Brain (organoid and tissue), 16 donors: ENCODE measurements at places on chromosomes 1 and 21.

DNA sequence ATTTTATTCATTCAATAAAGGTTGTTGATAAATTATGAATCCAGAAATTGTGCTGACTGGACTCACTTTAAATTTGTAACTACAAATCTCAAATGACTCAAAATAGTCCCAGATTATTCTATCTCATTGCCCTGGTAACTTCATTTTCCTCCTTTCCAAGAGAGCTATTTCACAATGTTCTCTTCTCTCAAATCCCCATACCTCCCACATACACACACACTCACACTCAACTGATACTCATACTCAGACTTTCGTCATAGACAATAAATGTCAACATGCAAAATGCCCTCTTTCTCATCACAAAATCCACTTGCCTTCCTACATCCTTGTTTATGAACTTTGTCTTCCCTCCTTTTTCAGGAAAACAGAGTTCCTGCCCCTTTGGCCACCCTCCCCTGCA lies 33.3 kb downstream of the EXTL2 start:
- no peak for DNase-seq

GRCh38 chr1:84703431-84703830 lies 13.2 kb upstream of the SSX2IP start:
- DNase-seq: peak; percentile 80

DNA sequence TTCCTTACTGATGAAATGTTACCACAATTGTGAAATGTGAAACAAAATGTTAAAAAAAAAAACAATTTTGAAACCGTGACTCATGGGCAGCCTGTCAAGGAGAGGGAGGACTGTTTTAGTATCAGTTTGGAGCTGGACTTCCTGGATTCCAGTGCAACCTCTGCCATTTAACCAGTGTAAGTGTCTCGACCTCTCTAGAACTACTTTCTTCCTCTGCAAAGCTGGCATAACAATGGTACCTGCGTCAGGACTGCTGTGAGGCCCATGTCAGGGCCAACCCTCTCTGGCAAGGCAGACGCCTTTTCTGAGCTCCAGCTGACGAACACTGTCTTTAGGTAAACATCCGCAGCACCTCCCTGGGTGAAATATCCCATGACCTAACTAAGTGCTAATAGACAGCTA lies 20.9 kb downstream of the URB1 start:
- no peak for DNase-seq

DNA sequence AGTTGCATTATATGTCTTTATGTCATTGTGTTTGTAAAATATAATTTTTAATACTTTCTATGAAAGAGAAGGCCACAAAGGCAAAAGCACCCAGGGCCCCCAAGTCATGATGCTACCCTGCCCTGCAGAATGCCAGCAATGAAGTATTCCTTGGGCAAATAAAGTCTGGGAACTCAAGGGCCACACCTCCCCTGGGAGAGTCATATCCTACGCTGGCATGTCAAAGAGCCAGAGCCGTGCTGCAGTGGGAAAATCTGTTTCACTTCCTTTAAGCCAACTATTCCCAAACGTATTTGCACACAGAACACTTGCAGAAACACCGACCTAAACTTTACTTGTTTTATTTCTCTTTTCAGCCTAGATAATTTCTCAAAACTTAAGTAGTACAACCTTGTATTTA lies 98.4 kb upstream of the KAZN start:
- no peak for DNase-seq

DNA sequence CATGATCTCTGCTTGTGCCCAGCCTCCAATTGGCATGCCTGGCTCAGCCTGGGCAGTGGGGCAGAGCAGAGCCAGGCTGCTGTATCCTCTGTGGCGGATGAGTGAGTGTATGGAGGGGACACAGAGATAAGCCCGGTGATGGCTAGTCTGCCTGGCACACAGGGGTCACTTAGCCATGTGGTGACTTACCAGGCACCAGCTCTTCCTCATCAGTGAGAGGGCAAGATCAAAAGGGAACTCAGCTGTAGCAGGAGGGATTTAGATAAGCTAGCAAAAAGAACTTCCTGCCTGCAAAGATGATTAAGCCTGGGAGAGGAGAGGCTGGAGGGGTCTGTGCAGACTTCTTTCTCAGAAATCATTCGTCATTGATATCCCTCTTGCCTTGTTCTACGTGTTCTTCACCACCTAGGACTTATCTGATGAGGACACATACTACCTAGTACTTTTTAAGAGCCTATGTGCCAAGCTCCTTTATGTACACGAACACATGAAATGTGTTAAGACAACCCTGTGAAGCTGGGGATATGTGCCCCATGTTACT lies 7.9 kb downstream of the KIF21B start:
- DNase-seq: no peak

- DNase-seq: no peak
Measured at GRCh38 chr21:34553151-34553952, 41.3 kb upstream of the KCNE1 start.

DNA sequence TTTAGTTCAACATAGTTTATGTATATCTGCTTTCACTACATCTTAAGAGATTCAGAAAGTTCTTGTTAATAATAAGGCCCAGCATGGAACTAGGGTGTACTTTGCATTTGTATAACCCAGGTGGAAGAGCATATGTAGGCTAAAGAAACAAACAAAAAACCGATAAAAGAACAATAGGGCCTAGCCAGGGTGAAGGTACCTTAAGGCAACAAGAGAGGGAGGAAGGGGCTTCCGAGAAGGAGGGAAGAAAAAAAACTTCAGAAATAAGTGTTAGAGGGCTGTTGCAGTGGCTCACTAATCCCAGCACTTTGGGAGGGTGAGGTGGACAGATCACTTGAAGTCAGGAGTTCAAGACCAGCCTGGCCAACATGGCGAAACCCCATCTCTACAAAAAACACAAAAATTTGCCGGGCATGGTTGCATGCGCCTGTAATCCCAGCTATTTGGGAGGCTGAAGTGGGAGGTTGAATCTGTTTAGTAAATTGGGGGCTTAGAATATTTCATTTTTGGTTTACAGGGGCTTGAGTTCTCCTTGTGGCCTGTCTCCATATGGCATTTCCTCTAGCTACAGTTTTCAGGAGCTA lies 4.7 kb upstream of the SPATA45 start:
- DNase-seq: no peak

DNA sequence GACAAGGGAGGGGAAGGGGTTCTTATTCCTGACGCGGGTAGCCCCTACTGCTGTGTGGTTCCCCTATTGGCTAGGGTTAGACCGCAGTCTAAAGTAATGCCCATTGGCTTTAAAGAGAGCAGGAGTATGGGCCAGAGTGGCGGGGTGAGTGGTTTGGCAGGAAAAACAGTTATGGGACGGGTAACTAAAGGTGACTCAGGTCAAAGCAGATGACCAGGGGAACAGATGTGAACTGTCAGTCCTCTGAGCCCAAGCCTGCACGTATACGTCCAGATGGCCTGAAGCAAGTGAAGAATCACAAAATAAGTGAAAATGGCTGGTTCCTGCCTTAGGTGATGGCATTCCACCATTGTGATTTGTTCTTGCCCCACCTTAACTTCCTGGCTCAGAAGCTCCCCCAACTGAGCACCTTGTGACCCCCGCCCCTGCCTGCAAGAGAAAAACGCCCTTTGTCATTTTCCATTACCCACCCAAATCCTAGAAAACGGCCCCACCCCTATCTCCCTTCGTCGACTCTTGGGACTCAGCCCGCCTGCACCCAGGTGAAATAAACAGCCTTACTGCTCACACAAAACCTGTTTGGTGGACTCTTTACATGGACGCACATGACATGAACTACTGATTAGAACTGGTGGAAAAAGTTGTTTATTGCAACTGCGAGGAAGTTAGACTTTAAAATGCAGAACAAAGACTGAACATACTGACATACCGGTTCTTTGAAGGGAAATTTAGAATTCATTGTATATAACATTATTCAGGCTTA lies 758 bp upstream of the ATAD3B start:
- DNase-seq: no peak

- DNase-seq: no peak
Measured at GRCh38 chr1:162549001-162549400, 12.5 kb upstream of the UAP1 start.

DNA sequence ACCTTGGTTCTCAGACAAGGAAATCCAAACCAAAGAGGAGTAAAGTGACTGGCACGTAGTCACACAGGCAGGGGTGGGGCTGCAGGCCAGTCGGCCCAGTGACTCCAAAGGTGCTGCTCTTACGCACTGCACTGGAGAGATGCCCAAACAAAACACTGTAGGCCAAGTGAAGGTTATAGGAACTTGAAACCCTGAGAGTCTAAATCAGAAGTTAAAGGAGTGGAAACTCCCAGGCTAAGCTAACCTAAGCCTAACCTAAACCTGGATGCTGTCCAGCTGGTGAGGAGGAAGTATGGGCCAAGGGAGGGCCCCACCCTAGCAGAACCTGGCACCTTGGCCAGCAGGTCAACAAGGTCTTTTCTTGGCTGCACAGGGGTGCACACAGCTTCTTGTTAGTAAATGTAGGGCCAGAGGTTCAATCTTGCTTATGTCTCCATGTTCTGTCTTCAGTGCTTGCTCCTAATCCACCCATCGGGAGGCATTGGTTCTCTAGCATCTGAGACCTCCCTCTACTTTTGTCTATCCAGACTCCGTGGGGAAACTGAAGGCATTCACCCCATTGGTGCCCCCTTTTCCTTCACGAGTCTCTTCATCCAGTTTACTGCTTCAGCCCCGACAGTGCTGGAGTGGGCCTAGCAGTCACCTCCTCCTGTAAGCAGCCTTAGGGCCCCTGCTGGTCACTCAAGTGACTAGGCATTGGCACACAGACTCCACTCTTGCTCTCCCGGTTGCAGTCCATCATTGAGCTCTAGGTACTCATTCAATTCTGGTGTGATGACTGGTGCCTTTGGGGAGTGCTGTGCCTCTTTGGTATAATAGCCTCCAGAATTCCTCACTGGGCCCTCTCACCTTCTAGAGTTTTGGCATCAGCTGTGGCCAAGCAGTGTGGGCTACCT lies 12.9 kb upstream of the TMEM125 start:
- no peak for DNase-seq

DNA sequence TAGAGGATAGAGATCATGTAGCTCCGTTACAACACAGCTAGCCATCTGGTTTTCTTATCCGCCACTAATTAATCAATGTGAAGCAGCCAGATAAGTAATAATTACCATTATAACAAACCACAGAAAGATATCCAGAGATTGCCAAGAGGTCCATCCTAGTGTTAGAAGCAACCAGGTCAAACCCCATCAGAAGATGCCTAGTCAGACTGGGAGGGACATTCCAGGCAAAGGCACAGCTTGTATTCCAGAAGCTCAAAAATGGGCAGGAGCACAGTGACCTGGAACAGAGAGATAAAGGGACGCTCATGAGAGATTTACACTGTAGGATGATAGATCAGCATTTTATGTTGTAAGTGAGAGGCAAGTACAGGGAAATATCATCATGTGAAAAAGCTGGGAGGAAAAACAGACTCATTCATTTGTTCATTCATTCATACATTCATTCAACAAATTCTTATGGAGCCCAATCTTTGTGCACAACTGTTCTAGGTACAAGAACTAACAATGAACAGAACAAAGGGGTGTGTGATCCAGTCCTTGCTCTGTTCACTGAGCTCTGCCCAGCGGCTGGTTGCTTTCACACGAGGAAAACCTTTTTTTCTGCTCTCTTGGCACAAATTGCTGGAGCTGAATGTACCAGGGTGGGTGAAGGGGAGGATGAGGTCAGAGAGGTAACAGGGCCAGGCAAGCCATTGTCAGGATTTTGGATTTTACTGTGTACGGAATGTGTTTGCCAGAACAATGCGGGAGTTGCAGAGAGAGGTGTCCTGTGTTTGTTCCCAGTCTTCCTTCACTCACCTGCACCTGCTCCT lies 240.8 kb upstream of the FGGY start:
- DNase-seq: no peak

GRCh38 chr1:151402764-151403163 lies 3.4 kb downstream of the PSMB4 start:
- DNase-seq: no peak

- no peak for DNase-seq
Measured at GRCh38 chr1:69858534-69858933, 290.8 kb downstream of the LRRC7 start.

- peak; percentile 57 for DNase-seq
Measured at GRCh38 chr1:3312898-3313575, 141.4 kb upstream of the ARHGEF16 start.

DNA sequence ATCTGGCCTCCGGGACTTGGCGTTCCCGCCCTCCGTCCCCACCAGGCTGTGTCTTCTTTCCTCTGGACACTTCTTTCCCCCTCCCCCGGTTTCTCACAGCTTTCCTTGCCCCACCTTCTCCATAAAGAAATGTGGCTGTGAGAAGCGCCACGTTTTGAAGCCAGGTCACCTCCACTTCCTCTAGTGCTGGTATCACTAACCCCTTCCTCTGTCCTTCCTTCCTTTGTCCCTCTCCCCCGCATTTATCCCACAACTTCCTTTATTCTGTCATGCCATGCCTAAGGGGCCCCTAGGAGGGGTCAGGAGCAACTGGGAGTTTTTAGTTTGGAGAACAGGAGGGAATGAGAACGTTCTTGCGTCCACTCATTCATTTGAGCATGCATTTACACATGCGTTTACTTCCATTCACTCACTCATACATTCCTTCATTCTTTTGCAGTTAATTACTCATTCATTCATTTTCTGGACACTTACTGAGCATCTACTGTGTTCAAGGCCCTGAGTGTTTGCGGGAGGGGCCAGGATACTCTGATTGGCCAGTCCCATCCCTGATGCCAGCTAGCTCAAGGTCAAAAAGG lies 5.0 kb upstream of the ACOT11 start:
- no peak for DNase-seq

DNA sequence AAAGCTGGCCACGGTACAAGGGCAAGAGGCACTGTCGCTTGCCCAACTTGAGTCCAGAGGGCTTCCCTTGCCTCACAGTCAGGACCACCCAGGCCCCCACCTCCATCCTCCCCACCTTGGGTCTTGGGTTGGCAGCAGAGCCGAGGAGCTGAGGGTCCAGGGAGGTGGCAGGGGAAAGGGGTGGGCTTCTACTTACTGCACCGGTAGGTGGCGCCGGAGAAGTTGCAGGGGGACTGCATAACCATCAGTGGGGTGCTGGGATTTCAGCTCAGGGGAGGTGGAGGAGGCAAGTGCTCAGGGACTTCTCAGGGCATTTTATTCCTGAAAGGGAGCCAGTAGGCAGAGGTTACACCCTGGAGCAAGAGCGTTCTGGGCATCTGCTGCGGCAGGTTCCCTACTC lies 44.0 kb downstream of the TRIM62 start:
- DNase-seq: peak; percentile 39

DNA sequence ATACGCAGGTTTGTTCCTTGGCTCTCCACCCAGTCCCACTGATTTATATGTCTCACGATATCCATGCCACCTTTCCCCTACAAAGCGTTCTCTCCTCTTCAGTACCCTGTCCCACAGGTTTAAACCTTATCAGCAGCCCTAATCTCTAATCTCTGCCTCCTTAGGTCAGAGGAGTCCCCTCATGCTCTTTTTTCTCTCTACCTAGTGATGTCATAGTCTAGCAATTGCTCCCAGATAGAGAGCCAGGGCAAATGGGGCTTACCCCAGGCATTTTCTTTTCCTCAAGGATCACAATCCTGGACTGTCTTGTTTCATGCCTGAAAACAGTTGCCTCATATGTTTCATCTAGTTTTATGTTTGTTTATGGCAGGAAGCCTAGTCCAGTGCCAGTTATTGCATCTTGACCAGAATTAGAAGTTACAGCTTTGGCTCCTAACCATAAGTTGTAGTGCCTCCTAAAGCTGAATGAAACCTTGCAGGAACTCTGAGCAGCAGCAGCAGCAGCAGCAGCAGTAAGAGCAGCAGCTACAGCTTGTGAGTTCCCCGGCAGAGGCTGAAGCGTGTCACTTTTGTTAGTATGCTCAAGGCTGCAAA lies 26.7 kb upstream of the TP53BP2 start:
- DNase-seq: no peak

GRCh38 chr1:220504329-220504728 lies 23.6 kb upstream of the MARK1 start:
- no peak for DNase-seq
